Gastroesophageal sphincter (tissue), 4 donors: ENCODE measurements at places on chromosomes 11 and 22.

- no peak for ATAC-seq
Measured at GRCh38 chr22:20636075-20636812, 128.8 kb downstream of the MED15 start.

GRCh38 chr11:10497371-10498021 lies 42.4 kb downstream of the AMPD3 start:
- ATAC-seq: no peak

- ATAC-seq: no peak
Measured at GRCh38 chr11:11675671-11676181, 53.9 kb upstream of the GALNT18 start.

- ATAC-seq: no peak
Measured at GRCh38 chr11:128678024-128678423, 15.8 kb upstream of the FLI1 start.

- no peak for ATAC-seq
Measured at GRCh38 chr11:109851780-109852390, 241.3 kb upstream of the ZC3H12C start.

GRCh38 chr11:61630089-61630488 lies 49.2 kb upstream of the SYT7 start:
- ATAC-seq: no peak

GRCh38 chr11:69156235-69156639 lies 502 bp downstream of the SMIM38 start:
- no peak for ATAC-seq

DNA sequence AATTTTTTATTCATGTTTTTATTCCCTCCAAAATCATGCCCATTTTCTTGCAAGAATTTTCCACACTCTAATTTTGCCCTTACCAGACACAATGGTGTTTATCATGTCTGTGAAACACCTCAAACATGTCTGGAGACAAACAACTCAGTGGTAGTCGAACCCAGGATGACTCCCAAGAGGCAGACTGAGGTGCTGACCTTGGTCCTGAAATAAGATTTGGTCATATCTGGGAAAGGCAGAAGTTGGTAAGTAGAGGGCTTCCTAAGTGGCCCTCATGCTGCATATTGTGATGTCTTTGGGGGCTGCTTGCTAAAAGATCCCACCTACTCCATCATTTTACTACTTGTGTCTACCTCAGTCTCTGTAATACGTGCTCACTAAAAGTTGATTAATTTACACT lies 369.4 kb upstream of the ISX start:
- no peak for ATAC-seq

DNA sequence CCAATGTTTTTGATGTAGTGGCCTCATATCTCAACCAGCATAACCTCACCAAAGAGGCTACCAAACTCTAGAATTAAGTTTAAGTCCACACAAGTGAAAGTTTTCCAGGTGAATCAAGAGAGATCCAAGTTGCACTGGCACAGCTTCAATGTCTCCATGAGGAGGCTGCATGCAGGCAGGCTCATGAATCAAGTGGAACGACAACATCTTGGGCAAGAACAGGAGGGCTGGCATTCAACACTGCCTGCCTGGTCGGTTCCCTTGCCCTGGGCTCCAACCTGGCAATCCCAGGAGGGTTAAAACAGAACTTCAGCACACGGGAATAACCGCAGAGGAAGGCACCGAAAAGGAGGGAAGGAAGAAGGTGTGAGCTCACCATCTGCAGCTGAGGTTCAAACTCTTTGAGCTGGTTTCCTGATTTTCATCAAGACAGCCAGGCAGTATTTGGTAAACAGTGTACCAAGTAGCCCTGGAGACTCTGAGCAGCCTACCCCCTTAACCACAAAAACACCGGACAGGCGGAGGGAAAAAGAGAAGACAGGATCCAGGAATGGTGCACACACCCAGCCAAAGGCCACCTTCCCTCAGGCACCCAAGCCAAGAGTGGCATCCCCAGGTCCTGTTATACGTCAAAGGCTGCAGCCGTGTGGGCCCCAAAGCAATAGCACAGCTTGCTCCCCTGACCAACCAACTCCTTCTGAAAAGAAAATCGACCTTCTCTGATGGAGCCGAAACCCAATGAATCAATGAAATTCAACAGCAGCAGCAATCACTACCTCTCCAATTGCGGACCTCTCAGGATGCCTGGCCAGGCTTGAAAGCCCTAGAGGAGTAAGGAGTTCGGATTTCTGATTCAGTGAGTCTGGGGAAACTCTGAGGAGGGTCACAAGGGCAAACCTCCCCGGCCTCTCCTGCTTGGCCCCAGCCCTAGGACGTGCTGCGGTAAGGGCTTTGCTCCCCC lies 1.3 kb downstream of the PACSIN2 start:
- ATAC-seq: no peak
